NCI-H1436 treated with DMSO at 0.1 percent for 48 hours (cell line): ENCODE measurements at places on chromosomes 3 and 15.

- DNase-seq = no peak
These were observed 38.2 kb downstream of the MTMR10 start for GRCh38 chr15:30953183-30953582.

DNA sequence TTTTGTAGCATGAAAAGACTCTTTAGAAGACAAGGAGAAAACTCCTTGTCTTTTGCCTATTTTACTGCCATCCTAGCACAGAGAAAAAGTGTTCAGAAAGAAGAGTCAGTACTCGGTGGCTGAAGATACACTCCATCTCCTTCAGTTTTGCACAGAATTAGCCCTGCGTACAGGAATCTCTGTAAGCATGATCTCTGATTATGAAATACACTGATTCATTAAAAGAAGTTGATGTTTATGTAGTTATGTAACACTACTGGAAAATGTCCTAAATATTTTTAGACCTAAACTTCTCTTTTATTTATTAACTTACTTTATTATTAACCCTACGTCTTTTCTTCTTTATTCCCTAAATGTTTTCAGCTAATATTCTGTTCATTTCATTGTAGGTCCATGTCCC lies 138.4 kb downstream of the LEKR1 start:
- DNase-seq = no peak

GRCh38 chr3:163953526-163953925 lies 1124.8 kb downstream of the SI start:
- DNase-seq = no peak

GRCh38 chr3:189555558-189555881 lies 75.7 kb upstream of the TP63 start:
- no peak for DNase-seq

DNA sequence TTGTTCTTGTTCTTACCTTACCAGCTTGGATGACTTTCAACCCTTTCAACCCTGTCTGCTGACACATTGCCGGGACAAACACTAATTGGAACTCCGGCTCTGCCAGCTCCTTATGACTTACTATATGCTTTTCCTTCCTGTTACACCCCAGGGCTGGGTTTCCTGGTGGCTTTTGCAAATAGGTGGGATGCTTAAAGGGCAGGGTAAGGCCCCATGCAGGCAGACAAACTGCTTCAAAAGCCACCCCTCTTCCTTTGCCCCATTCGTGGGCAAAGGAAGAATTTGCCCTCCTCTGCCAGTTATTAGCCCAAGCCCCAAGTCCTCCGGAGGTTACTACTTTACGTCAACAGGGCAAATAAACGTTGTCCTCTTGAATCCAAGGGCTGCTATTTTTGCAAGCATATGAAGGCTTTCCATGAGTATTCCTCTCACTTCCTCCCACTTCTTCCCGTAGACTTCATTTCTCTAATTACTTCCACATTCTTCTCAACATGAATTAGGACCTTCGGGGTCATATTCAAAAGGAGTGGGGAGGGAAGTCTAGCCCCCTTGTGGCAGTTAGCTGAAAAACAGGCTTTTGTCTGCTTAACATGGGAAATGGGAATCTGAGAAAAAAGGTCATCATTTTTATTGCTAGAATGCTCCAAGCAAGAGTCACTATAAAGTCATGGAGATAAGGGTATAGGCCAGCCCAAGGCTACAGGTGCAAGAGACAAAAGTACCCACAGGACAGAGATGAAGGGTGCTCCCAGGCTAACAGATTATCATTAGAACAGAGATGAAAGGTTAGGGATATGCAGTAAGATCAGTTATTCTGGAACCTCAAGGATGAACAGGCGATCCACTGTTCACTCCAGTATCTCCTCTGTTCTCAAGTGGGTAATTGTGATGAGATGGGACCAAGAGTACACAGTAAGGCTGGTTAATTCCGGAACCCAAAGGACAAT lies 56.3 kb upstream of the FSTL1 start:
- DNase-seq = no peak

- DNase-seq = peak; percentile 24
These were observed 150.9 kb upstream of the MCTP2 start for GRCh38 chr15:94080416-94080815.

GRCh38 chr3:88616413-88616812 lies 466.7 kb downstream of the C3orf38 start:
- DNase-seq = no peak

DNA sequence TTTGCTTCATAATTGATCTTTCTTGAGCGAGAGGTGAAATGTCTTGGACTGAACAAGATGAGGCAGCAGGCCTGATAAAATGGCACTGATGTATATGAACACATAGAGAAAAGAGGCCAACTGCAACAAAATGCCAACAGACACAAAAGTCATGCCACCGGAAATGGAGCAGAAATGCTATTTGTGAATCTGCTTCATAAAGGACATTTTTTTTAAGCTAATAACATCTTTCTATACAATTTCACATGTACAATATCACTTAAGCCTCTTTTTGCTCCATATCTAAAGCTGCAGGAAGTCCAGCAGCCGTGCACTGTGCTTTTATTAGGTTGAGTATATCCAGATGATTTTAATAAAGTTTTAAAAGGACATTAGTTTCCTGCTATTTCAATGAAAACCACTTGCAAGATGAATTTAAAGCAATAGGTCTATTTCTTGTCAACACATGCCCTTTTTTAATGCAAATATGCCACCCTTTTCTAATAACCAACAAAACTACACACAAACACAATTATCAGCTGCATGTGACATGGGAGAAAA lies 169.2 kb upstream of the ADAMTS9 start:
- no peak for DNase-seq

- no peak for DNase-seq
These were observed 160.1 kb upstream of the BHLHE40 start for GRCh38 chr3:4818986-4819693.

- no peak for DNase-seq
These were observed 21.3 kb downstream of the VGLL3 start for GRCh38 chr3:86969500-86970189.

DNA sequence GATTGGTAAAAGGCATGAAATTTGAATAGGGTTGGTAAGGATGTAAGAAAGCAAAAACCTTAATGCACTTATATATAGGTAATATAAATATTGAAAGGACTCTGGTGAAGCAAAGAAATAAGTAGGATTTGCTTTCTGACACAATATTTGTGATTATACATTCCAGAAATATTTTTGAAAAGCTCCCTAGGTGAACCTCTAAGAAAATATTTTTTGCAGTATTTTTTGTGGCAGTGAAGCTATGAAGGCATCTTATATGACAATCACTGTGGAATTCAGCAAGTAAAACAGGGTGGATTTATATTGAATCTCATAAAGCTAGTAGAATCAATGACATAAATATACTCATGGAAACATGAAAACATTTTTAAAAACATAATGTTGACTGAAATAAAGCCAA lies 119.6 kb upstream of the EPHA3 start:
- no peak for DNase-seq

- DNase-seq = no peak
These were observed 17.3 kb upstream of the KBTBD8 start for GRCh38 chr3:66980791-66981190.

- DNase-seq = no peak
These were observed 20.7 kb downstream of the CYFIP1 start for GRCh38 chr15:22959321-22960101.

GRCh38 chr15:39400821-39401550 lies 179.9 kb upstream of the THBS1 start:
- no peak for DNase-seq

DNA sequence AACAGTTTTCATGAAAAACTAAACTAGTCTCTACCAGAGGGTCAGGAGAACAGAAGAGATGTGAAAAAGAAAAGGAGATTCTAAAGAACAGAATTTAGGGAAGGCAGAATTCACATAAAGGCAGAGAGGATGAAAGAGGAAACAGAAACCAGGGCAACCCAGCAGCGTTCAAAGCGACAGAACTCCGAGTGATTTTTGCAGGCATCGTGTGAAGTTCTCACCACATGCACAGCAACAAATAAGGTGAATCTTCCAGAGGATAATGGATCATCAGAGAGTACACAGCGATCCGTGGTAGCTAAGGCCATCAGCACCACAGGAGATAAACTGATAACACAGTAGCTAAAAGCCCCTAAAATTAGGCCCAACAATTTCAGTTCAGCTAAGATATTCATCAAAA lies 250.8 kb upstream of the THBS1 start:
- no peak for DNase-seq

- no peak for DNase-seq
These were observed 4.4 kb downstream of the KLF15 start for GRCh38 chr3:126352476-126353454.

DNA sequence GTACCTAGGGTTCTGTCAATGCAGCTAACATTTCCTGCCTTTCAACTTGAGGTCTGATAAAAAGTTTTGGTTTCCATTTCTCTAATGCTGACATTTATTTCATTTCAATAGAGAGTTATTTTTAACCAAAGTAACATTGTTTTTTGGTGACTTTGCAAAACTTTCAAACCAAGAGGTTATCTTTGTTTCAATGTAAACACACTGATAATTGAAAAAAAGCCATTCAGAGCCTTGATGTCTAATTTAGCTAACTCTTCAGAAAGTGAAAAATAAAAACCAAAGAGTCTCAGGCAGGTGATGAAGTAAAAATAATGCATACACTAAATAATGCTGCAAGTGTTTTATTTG lies 9.6 kb upstream of the TIPARP start:
- DNase-seq = no peak

DNA sequence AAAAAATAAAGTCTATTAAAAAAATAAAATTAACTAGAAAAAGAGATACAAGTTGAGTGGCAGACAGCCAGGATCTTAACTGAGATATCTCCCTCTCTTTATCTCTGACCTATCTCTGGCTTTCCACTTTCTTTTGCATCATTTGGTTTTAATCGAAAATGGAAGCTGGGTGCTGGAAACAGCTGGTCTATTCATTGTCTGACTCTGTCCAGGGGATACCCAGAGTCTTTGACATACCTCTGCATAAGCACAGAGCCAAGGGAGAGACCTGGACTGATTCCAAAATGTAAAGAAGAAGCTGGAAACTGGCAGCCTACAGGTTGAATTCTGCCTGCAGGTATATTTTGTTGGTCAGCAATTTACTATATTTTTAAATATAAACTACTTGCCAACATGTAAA lies 29.6 kb upstream of the CRBN start:
- no peak for DNase-seq

- no peak for DNase-seq
These were observed 71.8 kb upstream of the FHIT start for GRCh38 chr3:61323094-61323493.

- DNase-seq = no peak
These were observed 55.3 kb upstream of the SLC6A1 start for GRCh38 chr3:10937141-10937825.

DNA sequence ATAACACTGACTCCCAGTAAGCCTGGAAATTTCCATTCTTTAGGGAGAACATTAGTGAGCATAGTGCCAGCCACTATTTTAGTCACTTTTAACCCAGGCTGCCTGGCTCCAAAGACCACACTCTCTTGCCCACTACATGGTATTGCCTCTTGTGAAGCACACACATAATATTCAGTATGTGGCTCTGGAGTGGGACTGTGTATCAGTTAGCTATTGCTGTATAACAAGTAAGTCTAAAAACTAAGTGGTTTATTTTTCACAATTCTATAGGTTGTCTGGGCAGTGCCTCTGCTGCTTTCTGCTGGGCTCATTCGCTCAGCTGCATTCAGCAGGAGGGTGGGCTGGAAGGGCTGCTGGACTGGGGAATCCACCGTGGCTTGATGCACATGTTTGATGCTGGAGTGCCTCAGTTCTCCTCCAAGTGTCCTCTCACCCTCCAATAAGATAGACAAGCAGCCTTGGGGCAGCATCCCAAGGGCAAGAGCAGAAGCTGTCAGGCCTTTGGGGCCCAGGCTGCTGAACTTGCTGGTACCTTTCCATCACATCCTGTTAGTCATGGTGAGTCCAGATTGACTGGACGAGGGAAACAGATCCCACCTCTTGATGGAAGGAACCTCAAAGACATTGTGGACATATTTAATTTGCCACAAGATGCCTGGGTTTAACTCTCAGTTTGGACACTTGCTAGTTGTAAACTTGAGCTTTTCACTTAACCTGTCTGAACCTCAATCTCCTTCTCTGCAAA lies 66.6 kb upstream of the TLE3 start:
- no peak for DNase-seq

GRCh38 chr3:38519000-38519399 lies 22.9 kb downstream of the EXOG start:
- no peak for DNase-seq

DNA sequence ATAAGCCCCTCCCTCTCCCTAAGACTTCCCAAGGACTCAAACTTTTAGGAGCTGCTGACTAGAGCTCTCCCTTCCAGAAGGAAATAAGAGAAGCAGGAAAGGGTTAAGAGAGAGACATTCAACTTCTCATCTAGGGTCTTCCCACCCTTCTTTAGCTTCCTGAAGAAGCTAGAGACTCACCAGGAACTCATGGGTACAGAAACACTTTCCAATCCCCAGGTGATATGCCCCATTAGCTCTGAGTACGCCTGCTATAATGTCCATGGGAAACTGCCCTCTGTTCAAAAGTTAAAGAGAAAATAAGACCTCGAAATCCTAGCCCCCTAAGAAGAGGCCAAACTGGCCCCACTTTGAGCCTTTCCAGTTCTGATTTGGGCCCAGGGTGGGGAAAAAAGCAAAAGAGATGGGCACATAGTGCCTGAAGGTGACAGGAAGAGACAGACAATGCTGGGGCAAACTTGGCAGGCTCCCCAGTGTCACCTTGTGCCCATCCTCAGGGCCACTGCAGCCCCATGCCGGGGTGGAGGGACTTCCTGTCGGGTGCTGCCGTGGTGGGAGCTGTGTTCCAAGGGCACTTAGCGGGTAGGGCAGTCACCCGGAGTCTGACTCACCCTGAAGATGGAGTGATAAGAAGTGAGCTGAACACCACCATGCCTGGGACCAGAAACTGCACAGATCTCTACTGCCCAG lies 29.5 kb downstream of the CCDC12 start:
- no peak for DNase-seq

GRCh38 chr3:45273681-45274515 lies 47.8 kb upstream of the TMEM158 start:
- DNase-seq = no peak

DNA sequence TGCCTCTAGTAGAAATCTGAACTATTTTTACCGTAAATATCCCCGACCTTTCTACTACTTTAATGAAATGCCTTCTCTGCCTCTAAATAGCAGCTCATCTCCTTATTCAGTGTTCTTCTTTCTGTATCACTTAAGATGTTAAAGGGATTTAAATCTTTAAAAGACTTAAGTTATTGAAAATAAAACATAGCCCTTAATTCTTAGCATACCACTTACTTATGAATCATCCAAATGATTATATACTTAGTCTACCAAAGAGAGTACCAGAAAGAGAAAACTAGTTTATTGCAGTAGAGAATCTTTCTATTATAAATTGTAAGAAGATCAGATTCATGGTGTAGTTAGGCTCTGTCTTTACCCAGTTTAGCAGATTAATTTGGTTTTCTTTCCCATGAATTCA lies 802.0 kb downstream of the TBL1XR1 start:
- DNase-seq = no peak

DNA sequence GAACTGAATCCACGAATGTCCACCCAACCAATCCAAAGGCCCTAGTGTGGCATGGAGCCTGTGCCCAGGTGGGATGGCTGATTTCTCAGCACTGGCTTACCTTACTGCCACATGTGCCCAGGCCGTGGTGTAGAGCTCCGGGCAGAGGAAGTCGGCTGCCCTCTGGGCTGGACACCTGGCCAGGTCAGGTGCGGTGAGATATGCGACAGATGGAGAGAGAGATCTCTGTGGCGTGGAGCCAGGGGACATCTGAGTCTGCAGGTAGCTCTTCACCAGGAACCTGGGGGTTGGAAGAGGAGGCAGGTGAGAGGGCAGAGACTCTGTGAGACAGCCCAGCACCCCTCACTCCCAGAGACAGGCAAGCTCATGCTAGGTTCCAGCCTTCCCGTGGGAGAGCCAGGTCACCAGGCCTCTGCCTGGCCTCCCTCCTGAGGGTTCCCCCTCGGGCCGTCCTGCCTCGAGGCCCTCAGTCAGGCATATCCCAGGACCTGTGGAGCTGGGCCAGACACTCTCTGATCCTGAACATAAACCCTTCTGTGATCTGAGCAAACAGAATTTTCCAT lies 12.6 kb downstream of the ACOX2 start:
- DNase-seq = no peak
